ENCODE measurements at places on chromosomes 2 and 18. TPM values are rescaled to one million over a fixed set of nuclear protein-coding genes. Genes with fewer than 3 reads are reported as not detected.
A peak's percentile ranks its signal among the peaks of the same experiment; 100 is the strongest.

GRCh38 chr2:136134126-136134525 is 16.2 kb upstream of the CXCR4 start:
- no peak for DNase-seq
- no peak overlapping the region for H3K27ac ChIP-seq
- no peaks in the 10 kb centered on the region for H3K36me3 ChIP-seq

GRCh38 chr2:230703514-230703913 is 9.1 kb upstream of the CAB39 start:
- H3K27ac ChIP-seq: no peak overlapping the region
- no peak overlapping the region for H3K4me3 ChIP-seq
- no peaks in the 10 kb centered on the region for H3K27me3 ChIP-seq
- DNase-seq: no peak
- no peaks in the 10 kb centered on the region for H3K36me3 ChIP-seq

Gene TUBA4B
- 3.5 TPM for total RNA-seq

DNA sequence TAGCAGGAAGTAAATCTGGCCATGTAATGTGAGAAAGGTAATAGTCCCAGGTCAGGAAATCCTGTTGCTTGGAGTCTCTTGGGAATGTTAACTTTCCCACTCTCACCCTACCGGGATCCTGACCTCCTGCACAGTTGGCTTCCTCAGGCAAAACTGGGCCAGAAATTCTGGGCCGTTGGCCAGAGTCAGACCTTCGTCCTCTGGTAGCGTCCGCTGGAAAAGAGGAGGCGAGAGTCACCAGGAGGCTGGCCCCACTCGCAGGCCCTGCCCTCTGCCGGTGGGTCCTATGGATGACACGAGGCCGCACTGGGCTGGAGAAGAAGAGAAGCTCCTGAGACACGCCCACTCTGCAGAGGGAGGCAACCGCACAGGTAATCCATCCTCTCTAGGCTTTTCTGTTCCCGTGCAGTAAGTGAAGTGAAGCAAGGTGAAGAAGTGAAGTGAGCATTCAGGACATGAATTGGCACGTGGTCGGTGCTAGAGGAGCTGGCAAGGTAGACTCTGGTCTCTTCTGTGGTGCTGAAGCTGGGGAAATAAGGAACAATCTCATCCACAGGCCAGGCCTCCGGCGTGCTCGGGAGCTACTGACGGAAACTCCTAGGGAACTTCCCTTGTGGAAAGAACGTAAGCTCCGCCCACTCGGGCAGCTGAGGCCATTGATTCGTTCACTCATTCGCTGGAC is 182.7 kb upstream of the GLI2 start:
- peak; percentile 87 for DNase-seq
- H3K36me3 ChIP-seq: no peaks in the 10 kb centered on the region
- no peak overlapping the region for H3K4me3 ChIP-seq
- H3K4me1 ChIP-seq: peaks cover 25% of the 10 kb centered on the region
- peak overlapping the region; percentile 31 for H3K27ac ChIP-seq

Gene XRCC5
- total RNA-seq: 155 TPM

DNA sequence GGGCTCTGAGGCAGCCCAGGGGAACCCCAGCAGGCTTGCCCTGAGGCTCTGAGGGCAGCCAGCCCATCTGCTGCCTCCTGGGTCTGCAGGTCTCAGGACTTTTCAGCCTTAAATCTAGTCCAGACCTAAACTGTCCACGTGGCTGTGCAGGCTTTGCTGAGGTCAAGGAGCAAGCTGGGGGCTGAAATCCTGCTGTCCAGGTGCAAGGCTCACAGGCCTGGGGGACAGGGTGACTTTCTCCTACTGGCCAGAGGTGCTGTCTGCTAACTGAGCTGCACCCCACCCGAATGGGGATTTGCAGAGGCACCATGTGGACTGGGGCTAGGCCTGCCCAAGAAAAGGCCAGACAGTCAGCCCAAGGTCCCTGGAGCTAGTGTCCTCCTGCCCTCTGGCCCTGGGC is 32.1 kb downstream of the SDC1 start:
- H3K27me3 ChIP-seq: no peaks in the 10 kb centered on the region
- H3K4me1 ChIP-seq: peaks cover 24% of the 10 kb centered on the region
- no peak overlapping the region for H3K4me3 ChIP-seq
- no peak for DNase-seq
- no peaks in the 10 kb centered on the region for H3K36me3 ChIP-seq
